ENCODE measurements at places on chromosomes 3 and 15.

- DNase-seq = peak; percentile 53
These were observed 161.0 kb downstream of the THSD4 start for GRCh38 chr15:71276336-71276665.

DNA sequence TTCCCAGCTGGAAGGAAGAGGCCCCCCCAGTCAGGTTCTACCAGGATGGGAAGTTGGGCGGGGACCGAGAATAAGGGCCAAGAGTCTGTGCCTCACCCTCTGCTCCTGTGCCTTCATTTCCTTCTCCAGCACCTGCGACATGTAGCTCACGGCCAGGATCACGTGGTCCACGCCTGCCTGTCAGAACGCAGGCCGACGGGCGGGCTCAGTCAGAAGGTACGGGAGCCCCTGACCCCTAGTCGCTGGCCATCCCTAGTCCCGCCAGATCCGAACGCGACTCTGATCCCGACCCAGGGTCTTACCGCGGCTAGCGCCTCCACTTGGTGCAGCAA, 489 bp downstream of the GMPPB start:
- peak; percentile 49 for DNase-seq

DNA sequence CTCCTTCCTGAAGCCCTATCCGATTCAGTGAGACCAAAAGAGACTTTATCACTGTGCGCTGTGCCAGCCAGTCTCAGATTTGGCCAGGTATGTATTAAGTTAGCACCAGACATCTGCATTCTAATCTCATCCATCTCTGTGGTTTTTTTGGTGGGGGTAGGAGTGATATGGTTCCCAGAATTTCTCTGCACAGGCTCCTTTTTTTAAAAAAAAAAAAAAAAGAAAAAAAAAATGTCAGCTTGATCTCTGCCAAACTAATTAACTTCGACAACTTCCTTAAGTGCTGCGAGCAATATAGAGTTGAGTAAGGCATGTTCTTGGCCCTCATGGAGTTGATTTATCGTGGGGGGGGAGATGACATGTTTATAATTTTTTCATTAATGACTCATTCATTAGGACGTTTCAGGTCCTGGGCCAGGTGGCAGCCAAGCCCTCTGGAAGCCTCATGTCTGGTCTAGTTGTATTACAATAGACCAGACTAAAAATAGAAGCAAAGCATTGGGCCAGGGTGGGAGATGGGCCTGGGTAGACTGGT, 12.9 kb downstream of the SLCO3A1 start:
- peak; percentile 58 for DNase-seq

DNA sequence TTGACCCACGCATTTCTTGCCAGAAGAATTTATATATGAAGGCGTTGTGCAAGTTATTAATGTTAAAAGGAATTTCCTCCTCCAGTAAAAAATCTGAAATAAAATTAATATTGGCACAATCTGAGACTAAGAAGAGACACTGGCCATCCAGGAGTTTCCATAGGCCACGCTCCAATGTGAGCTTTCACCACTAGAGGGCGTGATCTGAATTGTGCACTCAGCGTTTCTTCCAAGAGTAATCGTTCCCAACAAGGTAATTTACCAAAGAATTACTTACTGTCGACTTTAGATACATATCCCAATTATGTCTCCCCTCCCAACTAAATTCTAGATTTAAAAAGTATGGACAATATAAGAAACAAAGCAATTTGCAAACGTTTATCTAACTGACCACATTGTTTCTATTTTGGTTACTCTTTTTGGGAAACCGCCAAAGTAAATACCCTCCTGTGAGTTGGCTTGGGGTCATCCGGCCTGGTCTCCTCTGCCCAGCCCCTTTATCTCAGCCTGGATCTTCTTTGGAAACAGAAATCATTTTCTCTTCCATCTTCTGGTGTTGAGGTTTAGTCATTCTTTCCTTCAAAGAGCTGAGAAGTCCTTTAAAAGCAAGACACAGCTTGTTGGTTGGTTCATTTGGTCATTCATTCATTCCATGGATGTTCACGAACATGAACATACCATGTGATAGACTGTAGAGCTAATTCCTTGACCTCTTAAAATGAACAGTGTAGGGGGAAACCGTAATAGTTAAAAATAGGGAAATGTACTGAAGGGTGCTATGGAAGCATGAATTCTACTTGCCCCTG, 26.2 kb downstream of the POLR2M start:
- DNase-seq = no peak
